GF-D8 (cell line): ENCODE measurements at places on chromosomes 11 and 22.

GRCh38 chr22:50169181-50169759 is 1.3 kb upstream of the PANX2 start:
- no peak for DNase-seq

DNA sequence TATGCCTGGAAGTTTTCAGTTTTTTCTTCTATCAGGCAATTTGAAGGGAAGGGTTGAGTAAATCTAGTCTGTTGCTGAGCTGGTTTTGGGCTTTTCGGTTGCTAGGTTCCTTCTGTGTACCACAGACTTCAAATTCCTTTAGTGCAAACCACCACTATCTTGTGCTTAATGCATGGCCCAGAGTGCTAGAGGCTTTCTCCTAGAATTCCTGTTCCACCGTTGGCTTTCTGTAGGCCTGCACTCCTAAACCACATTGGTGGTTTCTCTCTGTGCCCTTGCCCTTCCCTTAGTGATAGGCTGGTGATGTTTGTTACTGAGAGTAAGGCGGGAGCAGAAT is 47.1 kb upstream of the CTSC start:
- DNase-seq = no peak

DNA sequence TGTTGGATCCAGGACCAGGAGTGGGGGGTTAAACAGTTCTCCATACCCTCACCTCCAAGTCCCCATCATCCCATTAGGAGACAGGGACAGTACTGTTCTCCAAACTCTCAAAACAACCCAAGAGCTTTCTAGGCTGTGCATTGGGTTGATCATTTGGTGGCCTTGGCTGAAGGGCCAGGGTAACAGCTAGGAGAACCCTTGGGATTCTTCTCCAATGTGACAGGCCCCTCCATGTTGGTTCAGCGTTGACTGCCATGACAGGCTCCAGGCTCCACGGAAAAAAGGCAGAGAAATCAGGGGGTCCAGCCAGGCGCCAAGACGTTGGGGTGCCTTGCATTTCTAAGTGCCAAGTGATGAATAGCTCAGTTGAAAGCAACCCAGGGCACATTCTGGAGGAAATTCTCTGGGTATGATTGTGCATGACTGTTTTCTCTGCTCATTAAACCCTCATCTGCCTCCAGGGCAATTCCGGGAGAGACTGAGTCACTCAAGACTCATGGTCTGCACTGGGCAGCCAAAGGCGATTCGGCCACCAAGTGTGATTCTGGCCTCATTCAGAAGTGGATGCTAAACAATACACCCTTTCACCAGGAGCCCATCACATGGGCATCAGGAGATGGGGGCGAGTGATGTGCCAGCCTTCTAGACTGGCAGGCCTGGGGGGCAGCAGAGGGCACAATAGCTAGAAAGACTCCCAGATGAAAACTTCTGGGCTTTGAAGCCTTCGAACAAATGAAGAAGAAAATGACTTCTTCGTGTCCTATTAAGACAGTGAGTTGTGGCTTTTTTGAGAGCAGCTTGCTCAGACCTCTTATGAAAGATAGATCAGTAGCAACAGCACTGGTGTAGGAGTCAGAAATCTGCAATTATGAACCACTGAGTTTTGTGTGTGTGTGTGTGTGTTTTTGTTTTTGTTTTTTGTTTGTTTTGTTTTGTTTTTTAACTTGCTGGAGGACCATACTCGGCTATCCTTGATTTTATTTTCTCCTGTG is 27.7 kb downstream of the CD44 start:
- DNase-seq = no peak

GRCh38 chr11:114280696-114281095 is 15.5 kb upstream of the NNMT start:
- DNase-seq = no peak

DNA sequence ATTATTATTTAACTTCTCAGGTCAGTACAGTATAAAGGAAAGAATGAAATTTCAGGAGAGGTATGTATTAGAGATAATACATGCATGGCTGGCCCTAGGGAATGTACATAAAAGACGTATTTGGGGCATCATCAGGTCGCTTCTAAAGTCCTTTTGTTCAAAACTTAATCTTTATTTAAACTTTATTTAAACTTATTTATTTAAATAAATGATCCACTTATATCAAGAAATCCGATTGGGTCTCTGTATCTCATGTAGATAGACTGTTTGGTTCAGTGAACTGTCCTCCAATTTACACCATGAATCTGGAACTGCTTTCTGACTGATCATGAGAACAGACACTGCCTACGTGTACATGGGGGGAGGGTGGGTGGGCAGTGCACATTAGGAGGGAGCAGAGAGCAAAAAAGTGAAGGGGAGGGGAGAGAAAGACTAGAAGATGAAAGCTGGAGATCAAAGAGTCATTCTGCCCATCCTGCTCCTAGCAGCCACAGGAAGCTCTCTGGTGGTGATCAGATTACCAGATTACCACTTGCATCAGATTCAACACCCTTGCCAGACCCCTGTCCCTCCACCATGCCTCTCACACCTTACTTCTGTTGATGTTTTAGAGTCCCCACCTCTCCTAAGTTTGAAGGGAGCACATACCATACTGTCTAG is 92.1 kb upstream of the MTMR2 start:
- DNase-seq = no peak

DNA sequence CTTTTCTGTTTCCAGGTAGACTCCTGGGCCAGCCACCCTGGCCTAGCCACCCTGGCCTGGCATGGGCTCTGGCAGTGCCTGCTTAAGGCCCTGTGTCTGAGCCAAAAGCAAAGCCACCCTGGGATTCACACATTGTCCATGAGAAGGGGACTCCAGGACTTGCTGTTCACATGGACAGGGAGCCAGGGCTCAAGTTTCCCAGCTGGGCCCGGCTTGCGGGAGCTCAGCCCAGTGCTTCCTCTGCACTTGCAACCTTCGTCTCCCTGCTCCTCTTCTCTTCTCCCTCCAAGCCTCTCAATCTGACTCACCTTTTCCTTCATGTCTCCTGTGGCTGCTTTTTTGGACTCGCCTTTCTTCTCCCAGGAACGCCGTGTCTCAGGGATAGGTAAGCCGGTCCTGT is 130.3 kb downstream of the MICAL2 start:
- DNase-seq = no peak
